ENCODE measurements at places on chromosomes 6 and 20.

GRCh38 chr6:152605941-152606340 is 31.2 kb downstream of the SYNE1 start:
- no peak for DNase-seq

DNA sequence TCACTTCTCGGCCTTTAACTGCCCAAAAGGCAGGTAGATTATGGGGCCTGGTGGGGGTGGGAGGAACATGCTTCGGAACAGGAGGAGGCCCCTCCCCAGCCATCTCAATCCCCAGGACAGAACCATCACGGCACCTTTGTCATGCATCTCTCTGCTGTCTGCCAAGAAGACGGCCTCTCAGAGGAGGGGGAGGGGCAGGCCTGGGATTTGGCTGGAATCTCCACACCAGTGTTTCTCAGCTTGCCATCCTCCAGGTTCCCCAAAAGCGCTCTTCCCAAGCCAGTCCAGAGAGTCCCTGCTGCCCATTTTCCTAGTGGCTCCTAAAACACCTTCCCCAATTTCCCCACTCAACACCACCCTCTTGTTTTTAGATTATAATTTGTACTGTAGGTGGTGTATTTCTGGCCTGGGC is 2.5 kb upstream of the POU5F1 start:
- no peak for DNase-seq

GRCh38 chr6:12392490-12392889 is 102.3 kb downstream of the EDN1 start:
- DNase-seq, result no peak

- no peak for DNase-seq
Observed at GRCh38 chr6:160999516-160999915, 7.9 kb downstream of the MAP3K4 start.

DNA sequence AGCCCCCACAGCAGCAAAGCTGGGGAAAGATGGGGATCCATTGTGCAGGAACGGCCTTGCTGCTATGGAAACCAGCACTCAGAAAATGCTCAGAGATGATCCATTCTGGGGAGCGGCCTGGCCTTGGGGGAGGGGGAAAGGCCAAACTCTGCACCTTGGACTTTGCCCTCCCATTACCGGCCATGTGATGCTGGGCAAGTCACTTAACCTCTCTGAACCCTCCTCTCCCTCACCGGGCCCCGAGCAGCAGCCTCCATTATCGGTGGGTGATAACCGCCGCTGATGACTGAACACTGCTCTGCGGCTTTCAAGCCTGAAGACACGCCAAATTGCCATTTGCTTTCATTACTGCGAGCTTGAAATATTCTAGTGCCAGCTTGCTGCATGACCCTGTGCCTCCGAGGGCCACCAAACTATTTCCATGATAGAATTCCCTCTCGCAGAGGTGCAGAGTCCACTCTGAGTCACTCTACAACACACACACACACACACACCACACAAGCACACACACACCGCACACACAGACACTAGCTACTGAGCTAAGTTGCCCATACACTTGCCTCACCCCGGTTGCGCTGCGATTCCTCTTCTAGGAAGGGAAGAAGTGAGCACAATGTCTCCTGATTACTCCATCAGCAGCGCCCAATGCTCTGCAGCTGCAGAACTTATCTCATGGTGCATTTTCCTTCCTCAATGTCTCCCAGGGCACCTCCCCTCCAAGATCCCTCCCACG is 20.6 kb upstream of the SIRPA start:
- no peak for DNase-seq

GRCh38 chr6:35206346-35206745 is 7.4 kb upstream of the SCUBE3 start:
- DNase-seq, result no peak

DNA sequence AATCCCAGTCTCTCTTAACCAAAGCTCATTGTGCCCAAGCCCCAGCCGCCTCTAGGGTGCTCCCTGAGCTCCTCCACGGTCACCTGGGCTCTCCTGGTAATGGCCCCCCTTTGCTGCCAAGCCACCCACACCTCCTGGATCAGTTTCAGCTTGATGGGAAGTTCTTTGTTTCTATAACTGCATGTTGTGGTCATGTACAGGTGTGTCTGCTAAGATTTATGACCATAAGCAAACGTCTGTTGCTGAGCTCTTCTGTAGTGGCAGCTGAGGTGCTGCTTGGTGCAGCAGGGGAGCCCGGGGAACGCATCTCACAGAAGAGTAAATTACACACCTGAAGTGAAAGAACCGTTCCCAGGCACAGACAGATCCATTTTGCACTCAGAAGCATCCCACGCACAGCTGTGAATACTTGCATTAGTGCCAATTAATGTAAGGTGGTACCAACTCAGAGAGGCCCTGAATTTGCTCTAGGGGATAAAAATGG is 194.6 kb upstream of the ARID1B start:
- peak; percentile 94 for DNase-seq

DNA sequence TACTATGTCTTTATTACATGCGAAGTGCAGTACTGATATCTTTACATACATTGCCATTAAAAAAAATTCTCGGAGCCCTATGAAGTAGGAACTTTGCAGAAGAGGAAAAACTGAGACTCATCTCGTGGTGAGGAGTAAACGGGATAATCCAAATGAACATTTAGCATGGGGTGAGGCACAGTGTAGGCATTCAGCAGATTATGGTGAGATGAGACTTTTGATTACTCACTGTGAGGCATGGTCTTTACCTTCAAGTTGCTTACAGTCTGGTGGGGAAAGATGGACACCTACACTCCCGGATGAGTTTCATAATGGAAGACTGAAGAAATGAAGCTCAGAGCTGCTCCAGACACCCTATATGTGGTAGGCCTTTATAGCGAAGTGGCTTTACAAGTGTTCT is 1.4 kb downstream of the RPRD1B start:
- no peak for DNase-seq

DNA sequence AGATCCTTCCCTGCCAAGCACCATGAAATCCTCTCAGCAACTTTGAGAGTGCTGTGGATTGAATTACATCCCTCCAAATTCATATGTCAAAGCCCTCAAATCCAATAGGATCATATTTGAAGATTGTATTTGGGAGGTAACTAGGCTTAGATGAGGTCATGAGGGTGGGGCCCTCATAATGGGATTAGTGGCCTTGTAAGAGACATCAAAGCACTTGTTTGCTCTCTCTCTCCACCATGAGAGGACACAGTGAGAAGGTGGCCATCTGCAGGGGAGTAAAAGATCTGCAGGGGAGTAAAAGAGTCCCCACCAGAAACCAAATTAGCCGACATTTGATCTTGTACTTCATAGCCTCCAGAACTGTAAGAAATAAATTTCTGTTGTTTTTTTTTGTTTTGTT is 298.2 kb downstream of the SAMD5 start:
- DNase-seq, result no peak

DNA sequence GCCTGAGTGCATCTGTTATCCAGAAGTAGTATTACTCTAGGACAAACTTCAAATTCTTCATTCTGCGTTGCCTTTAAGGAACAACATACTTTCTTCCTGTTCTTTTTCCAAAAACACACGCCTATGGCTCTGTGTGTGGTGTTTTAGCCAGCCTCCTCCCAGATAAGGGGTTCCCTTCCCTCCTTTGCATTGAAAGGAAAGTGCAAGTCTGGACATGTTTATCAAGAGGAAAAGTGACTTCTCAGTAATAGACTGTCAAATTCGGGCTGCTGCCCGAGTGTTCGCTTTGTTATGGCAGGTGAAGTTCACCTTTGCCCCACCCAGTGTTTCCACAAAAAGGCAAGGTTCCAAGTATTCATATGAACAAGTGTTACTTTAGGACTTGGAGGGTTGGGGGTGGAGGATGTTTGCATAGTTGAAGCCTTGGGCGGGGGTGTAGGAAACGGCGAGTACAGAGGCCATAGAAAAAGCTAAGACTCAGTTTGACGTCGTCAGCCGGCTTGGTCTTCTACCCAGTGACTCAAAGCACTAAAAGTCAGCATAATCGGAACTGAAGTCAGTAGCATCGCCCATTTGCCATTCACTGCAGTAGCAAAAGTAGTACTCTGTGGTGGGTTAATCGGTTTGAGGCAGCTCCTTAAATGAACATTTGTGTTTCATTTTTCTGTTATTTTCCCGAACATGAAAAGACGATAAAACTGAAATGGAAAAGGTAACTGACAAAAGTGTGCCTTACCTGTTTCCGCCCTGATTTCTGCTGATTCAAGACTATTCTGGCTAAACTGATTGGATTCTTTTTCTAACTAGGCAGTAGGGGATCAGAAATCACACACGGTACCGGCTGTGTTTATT is 12.5 kb downstream of the PRDM1 start:
- no peak for DNase-seq

- no peak for DNase-seq
Observed at GRCh38 chr6:5108068-5108467, 22.9 kb downstream of the PPP1R3G start.

DNA sequence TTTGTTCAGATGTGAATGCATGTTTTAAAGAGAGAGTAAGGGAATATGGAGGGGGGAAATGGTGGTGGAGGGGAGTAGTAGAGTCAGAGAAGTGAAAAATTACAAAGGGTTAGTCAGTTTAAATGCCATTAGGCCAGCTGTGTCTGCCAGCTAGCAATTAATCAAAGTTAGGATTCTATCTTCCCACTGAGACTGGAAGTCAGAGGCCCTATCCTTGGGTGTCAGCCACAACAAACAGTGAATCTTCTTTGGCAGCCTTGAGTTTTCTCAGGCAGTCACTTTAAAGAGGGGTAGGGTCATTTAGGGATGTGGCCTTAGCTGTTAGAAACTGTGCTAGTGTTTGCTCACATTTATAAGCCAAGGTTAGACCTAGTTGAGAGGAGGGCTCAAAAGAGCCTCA is 120.5 kb upstream of the BTBD3 start:
- DNase-seq, result no peak

GRCh38 chr6:6788394-6789032 is 200.0 kb downstream of the LY86 start:
- peak; percentile 37 for DNase-seq

Measured in DMS153 (cell line).